ENCODE measurements at places on chromosomes 3 and 15.

DNA sequence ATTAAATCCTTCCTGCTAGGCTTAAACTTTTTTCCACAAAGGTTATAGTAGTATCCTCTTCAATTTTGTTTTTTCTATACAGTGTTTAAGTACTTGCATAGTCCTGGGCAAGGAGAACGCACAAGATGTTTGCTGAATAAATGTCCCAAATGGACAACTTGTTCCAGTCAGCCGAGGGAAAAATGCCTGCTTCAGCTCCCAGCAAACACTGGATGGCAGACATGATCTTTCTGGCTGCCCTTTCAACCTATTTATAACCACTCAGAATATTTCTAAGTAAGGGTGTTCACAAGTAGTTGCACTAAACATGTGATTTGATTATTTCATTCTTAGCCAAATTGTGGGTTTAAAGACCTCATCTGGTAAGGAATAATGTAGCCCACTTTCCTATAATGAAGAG is 29.8 kb downstream of the GNB4 start:
- DNase-seq, result no peak

GRCh38 chr3:77071364-77071763 is 31.5 kb downstream of the ROBO2 start:
- no peak for DNase-seq

- no peak for DNase-seq
Measured at GRCh38 chr15:99826157-99826780, 93.0 kb upstream of the LYSMD4 start.

DNA sequence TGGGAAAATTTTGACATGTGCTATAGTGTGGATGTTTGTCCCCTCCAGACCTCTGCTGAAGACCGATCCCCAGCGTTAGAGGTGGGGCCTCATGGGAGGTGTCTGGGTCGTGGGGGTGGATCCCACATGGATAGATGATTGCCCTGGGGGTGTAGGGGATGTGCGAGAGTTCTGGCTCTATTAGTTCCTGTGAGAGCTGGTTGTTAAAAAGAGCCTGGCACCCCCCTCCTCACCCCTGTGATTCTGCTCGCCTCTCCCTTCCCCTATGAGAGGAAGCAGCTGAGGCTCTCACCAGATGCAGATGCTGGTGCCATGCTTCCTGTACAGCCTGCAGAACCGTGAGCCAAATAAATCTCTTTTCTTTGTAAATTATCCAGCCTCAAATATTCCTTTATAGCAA is 67.4 kb downstream of the ATP10A start:
- no peak for DNase-seq

GRCh38 chr3:147680837-147681483 is 271.8 kb downstream of the ZIC1 start:
- DNase-seq, result no peak

DNA sequence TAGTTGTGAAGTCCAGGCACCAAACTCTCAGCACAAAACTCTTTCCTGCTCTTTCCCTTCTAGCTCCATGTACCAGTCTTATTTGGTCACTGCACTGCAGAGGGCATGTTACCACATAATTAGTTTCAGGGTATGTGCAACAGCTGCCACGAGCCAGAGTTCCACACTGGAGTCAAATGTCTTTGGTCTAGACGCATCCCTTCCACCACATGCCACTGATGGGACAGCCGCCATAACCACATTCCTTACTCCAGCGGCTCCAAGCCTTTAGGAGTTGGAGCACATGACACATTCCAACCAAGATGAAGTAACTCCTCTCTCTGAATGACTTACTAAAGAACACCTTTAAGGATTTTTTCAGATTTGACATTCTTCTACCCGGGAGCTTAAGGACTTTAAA is 153.4 kb downstream of the ERC2 start:
- no peak for DNase-seq

DNA sequence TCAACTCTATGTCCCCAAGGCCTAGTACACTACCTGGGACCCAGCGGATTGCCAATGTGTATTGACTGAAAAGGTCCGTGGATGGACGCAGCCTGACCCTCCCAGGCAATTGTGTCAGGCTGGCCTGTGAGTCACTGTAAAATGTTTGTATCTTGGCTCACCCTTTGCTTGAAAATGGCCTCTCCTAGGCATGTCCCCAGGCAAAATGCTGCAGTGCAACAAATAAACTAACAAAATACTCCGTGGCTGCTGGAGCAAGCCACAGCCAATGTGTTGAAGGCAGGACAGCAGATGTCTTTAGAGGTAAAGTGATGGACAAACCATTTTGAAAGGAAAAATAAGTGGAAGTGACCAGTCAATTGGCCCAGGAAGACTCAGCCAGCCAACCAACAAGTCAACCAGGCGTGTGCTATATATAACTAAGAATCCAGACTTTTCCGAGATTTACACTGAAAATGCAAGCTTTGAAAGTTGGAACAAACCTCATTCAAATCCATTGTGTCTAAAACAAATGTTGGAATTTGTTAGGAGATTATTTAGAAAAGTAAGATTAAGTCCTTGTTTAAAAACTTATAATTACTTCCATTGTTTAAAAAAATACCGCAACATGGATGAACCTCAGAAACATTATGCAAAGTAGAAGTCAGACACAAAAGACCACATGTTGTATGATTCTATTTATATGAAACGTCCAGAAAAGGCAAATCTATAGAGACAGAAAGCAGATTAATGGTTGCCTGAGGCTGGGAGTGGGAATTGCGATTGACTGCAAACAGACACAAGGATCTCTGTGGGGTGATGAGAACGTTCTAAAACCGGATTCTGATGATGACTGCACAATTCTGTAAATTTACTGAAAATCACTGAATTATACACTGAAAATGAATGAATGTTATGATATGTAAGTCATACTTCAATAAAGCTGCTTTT is 191.2 kb downstream of the TLE3 start:
- DNase-seq, result no peak

- no peak for DNase-seq
Measured at GRCh38 chr15:81475926-81476325, 101.9 kb upstream of the TMC3 start.
